ENCODE measurements at places on chromosomes 4 and X. TPM values are rescaled to one million over a fixed set of nuclear protein-coding genes. Genes with fewer than 3 reads are reported as not detected.

The SSX2 gene
- total RNA-seq = not detected

The TCEAL8 gene
- 60.7 TPM for total RNA-seq

The UGT2B17 gene
- total RNA-seq = not detected

GRCh38 chrX:37956223-37956622 is 50.1 kb upstream of the SYTL5 start:
- DNase-seq = no peak

The FHDC1 gene
- total RNA-seq = 0.62 TPM

- no peak for DNase-seq
Observed at GRCh38 chr4:89099034-89099433, 12.3 kb upstream of the TIGD2 start.

DNA sequence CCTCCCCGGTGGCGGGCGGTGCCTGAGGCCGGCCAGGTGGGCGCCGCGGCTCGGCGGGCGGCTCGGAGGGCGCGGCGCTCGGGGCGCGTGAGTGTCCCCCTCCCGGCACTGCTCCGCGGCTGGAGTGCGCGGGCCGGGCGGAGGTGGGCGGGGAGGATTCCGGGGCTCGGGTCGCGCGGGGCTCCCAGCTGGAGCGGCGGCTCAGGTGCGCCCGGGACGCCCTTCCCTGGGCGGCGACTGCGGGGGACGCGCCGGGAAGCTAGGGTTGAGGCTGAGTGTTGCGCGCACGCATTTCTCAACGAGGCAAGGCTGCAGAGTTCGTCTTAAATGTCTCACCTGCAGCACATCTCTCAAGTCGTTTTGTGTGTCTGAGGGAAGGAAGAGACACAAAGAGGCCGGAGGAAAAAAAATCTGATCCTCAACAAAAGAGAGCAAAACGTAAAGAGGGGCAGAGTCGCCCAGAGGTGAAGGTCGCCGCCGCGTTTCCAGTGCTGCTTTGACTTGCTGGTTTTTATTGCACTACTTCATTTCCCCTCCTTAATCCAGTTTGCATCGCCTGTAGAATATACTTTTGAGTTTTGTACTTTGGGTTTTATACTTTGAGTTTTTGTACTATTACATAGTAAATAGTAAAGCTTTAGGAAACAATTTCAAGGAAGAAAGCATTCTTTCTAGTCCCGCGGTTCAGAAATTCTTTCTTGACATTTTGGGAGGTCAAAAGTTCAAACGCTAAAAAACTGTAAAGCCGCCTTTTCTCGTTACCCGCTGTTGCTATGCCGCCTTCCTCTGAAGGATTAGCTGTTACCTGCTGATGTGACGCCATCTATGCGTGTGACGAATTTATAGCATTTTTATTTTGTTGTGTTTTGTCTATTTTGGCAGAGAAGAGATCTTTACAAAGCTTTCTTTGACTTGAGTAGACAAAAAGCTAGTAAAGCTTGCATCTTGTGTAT is 106.5 kb upstream of the STOX2 start:
- DNase-seq = no peak

DNA sequence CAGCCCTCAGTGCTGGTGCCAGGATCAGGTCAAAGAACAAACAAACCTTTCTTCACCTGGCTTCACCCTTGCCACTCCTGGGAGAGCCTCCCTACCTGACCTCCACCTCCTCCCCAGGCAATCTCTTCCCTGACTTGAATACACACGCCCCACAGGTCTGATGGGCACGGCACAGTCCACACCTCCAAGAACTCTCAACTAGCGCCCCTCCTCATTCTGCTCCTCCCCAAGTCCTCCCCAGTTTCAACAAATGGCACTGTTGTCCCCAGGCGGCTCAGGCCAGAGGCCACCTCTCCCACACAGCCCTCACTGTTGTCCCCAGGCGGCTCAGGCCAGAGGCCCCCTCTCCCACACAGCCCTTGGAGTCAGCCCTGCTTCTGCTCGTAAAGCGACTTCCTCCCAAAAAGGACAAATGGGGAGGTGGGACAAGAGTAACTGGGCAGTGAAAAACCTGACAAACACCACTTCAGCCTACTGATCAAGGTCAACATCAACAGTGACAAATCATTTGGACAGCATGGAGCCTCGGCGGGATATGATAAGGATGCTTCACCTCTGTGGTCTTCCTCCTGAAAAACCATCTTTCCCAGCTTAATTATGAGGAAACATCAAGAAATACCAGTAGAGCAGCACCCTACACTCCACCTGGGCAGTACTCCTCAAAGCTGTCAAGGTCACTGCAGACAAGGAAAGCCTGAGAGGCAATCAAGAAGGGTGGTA is 2.9 kb downstream of the LETM1 start:
- DNase-seq = no peak

The MSX1 gene
- 6.0 TPM for total RNA-seq

GRCh38 chrX:118024482-118024881 is 92.1 kb downstream of the KLHL13 start:
- DNase-seq = no peak

GRCh38 chrX:96791559-96791958 is 92.1 kb upstream of the RPA4 start:
- peak; percentile 18 for DNase-seq

GRCh38 chrX:1105671-1106419 is 106.6 kb downstream of the CRLF2 start:
- no peak for DNase-seq

DNA sequence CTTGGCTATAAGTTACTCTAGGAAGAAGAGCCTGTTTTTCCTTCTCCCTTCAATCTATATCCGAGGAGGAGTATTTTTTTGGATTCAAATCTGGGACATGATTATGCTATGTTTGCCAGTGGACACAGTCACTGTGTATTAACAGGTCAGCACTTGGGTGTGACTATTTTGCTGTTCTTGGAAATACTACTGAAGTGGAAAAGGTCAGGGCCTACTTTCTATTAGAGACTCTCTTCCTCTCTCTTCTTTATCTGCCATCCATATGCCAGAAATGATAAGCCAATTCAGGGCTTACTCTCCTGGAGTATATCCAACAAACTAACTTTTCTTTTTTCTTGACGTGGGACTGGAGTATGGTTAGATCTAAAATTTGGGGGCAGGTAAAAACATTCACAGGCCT is 40.5 kb downstream of the MID1IP1 start:
- DNase-seq = no peak

DNA sequence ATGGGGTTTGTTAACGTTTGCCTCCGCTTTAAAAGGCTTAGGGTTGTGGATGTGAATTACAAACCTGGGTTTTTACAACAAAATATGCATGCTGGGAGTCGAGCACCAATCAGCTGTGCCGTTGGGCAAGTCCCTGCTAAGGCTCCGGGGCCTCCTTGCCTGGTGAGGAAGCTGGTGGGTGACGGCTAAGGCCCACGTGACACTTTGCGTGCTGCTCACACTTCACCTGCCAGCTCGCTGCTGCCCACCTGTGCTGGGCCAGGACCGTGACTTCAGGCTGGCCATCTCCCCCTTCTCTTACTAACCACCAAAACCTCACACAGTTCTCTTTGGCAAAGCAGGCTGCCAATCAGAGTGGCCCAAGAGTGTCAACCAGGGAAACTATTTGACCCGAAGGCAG is 178.3 kb downstream of the AFAP1 start:
- DNase-seq = no peak

The SSR4 gene
- 227 TPM for total RNA-seq

DNA sequence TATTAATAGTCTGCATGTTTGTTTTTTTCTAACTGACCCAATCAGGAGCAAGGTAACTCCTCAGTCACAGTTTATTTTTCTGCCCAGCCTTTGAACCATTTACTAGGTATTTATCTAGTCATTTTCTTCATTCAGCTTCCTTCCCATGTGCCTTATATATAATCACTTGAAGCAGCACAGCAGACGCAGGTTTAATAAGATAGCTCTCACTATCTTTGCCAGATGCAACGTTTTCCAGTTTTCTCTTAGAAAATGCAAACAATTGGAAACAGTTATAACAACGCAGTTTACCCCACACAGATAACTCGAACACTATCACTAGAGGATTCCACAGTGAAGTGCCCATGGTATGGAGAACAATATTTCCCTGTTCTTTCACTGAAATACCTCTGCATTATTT is 56.4 kb upstream of the NFKB1 start:
- DNase-seq = no peak

The ADH1A gene
- not detected for total RNA-seq

DNA sequence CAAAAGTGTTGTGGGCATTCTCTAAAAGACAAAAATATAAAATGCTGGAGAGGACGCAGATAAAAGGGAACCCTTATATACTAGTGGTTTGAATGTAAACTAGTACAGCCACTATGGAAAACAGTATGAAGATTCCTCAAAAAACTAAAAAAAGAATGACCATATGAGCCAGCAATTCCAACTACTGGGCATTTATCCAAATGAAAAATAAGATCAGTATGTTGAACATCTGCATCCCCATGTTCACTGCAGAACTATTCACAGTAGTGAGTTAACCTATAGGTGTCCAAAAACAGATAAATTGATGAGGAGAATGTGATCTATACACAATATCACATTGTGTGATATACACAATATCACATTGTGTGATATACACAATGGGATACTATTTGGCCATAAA is 1615.3 kb downstream of the PCDH18 start:
- DNase-seq = no peak

The JCHAIN gene
- total RNA-seq = not detected

DNA sequence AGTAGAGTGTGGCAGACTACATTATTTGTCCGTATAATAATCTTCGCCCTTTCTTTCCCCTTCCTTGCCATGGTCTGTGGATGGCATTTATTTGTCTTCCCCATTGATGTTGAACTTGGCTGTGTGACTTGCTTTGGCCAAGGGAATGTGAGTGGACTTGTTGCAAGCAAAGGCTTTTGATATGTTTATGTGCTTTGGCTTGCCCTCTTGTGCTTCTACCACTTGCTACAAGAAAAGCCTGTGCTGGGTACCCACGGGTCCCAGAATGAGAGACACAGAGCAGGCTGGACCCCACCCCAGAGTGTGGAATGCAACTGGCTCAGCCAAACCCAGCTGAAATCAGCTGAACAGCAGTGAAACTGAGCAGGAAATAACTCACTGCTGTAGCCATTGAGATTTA is 63.0 kb downstream of the FAM184B start:
- no peak for DNase-seq

The IL21 gene
- total RNA-seq = not detected

The PNMA3 gene
- not detected for total RNA-seq

- DNase-seq = no peak
Observed at GRCh38 chrX:123036401-123036800, 147.7 kb upstream of the GRIA3 start.

- peak; percentile 9 for DNase-seq
Observed at GRCh38 chr4:96833831-96834230, 993.9 kb downstream of the PDHA2 start.

DNA sequence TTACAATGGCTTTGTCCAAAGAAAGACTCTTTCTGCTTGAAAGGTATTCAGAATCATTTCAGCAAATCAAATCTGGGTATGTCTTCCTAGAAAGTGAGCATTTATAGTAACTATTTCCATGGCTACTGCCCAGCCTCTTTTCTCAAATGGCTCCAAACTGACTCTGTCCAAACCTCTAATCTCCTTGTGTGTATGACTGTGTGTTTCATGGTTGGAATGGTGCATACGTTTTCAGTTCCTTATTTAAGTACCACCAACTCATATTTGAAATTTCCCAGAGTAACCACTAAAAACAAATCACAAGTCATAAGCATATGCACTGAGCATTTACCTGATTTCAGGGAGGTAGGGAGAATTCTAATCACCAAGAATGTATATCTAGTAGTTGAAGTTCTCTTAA is 106.0 kb downstream of the TMEM144 start:
- no peak for DNase-seq

The AFF2 gene
- total RNA-seq = 0.02 TPM
